Substantia nigra (tissue), 51 donors: ENCODE measurements at places on chromosomes 1 and 21.

DNA sequence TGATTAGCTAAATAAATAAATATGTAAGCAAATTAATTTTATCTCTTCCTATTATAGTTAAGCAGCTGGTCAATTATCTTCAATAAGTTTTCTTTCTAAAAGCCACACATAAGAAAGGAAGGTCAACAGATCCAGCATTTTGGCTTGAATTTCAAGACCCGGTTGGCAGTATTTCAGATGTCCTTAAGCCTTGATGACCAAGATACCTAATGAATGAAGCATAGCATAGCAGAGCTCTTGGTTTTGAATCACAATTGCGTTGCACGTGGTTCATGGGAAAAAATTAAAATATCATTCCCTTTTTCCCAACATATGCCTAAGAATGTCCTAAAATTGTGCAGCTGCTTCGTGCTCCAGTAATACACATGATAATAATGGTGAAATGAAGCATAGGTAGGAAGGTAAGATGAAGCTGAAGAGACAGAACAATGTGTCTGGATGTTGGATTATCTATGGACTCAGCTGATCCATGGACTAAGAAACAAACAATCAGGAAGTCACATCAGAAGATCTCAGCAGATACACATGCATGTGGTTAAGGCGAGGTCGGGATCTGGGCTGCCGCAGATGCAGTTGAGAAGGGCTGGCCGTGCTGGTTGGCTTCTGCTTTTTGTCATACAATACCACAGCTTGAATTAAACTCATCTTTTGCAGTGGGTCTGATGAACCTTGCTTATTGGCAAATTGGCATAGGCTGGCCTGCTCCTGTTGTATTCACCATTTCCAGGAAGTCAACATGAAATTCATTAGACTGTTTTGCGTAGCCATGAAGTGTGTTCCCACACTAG lies 284.9 kb upstream of the RUNX1 start:
- DNase-seq = no peak

DNA sequence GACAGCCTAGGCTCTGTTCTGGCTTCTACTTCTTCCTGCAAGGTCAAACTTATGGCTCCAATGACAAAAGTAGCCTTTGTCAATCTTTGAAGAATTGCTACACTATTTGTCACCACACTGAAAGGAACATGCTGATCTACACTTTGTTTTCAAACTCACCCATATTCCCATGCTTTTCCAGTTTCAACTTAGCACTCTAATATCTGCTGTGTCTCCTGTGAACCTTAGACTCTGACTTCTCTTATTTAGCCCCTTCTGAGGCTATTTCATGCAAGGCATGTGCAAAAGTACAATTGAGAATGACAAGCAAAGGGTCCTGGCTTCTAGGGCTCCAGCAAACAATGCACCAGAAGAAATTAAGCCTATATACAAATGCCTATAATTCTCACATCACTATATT lies 374.9 kb downstream of the VAV3 start:
- no peak for DNase-seq

- no peak for DNase-seq
These were observed 40.4 kb upstream of the LRRC7 start for GRCh38 chr1:69527273-69527672.

GRCh38 chr21:45457161-45457831 lies 52.3 kb downstream of the COL18A1 start:
- no peak for DNase-seq

GRCh38 chr1:92013923-92014322 lies 15.9 kb upstream of the EPHX4 start:
- DNase-seq = no peak

GRCh38 chr1:170881268-170882265 lies 53.8 kb upstream of the MROH9 start:
- DNase-seq = peak; percentile 6

GRCh38 chr21:33948951-33949444 lies 33.4 kb upstream of the ATP5PO start:
- DNase-seq = no peak
